ENCODE measurements at places on chromosomes 5 and 9.

- DNase-seq, result no peak
These were observed 8.1 kb downstream of the TAL2 start for GRCh38 chr9:105670315-105670714.

- no peak for DNase-seq
These were observed 7.3 kb upstream of the ARL15 start for GRCh38 chr5:54317511-54318260.

GRCh38 chr5:57324861-57325260 is 151.0 kb downstream of the GPBP1 start:
- no peak for DNase-seq

DNA sequence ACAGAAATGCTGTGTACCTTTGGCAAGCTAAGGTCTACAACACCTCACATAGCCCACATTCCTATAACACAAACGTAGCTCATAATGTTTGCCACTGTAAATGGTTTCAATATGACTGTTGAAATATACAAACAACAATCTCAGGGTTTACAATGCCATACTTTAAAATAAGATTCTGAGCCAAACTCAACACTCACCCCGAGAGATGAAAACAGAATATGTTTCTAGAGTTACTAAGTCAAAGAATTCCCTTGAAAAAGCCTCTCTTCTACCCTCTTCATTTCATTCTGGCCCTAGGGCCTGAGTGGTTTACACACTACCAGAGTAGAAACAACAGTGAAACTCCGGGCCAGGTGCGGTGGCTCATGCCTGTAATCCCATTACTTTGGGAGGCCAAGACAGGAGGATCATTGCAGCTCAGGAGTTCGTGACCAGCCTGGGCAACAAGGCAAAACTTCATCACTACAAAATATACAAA is 72.6 kb downstream of the MYO10 start:
- no peak for DNase-seq

DNA sequence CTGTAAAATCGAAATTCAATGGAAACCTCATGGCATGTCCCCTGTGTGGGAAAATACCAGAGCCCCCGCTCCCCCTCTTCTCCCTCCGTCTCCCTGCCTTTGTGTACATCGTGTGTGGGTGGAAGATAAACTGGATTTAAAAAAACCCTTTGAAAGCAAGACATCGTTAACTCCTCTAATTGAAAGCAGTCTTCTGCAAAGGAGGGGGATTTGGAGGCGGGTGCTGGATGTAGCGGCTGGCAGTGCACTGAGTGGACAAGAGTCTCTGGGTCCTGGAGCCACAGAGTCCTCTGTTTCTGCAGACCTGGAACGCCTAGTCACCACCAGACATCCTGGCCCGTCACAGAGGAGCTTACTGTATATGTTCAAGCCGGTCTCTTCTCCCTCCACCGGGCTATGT is 169.4 kb downstream of the PAPPA start:
- DNase-seq, result no peak

- DNase-seq, result no peak
These were observed 118.4 kb upstream of the PRSS3 start for GRCh38 chr9:33676746-33677505.

DNA sequence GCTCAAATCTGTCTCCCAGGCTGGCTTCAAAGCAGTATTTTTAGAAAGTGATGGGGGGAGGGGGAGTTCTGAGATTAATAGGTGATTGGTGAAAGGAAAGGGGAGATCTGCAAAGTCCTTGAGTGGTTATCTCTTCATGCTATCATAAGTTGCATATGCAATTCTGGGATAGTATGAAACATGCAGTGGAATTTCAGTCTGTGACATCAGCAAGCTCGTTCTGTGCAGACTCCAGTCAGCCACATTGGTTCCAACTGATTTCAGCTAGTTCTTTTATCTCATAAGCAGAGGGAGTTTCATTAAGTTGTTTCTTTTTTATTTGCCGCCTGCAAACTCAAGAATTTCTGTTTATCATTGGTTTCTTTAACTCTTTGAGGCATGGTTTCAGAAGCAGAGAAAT is 180.5 kb upstream of the SH3GL2 start:
- DNase-seq, result no peak

Measured in suppressor macrophage (primary cell).